ENCODE measurements at places on chromosomes 7 and 10. TPM values are rescaled to one million over a fixed set of nuclear protein-coding genes. Genes with fewer than 3 reads are reported as not detected.

Gene C10orf88
- total RNA-seq: 13.2 TPM

Gene CAV1
- 1.0 TPM for total RNA-seq

DNA sequence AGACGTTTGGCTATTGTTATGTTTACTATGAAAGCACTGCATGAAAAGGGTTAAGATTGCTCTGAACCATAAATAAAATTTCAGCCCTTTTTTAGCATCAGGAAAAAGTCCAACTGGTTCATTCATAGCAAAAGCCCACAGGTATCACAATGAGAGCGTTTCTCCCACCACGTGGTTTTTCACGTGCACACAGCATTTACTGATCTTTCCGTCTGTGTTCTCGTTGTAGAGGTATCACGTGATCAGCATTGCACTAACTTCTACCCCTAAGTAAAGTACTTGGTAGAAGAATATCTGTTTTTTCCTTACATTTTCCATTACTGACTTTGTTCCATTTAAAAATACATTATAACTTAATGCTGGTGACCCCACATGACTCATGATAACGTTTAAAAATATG, 17.8 kb upstream of the CCDC3 start:
- DNase-seq: no peak

Gene C10orf120
- not detected for total RNA-seq

Gene OPN1SW
- not detected for total RNA-seq

- no peak for DNase-seq
Measured at GRCh38 chr7:29146057-29146706, at the start of gene CPVL. Gene CPVL (minus strand): TSS chr7:29146537. CDS start chr7:29121061, 25,476 bp downstream.
